Activated CD4-positive, alpha-beta T cell treated with anti-CD3 and anti-CD28 coated beads, Interleukin-2, amount 50 U/mL, for 24 hours (primary cell): ENCODE measurements at places on chromosomes 5 and 9.

- no peak for DNase-seq
Measured at GRCh38 chr5:35180046-35180445, 50.2 kb downstream of the PRLR start.

- no peak for DNase-seq
Measured at GRCh38 chr5:74546796-74547195, 93.7 kb downstream of the ENC1 start.

DNA sequence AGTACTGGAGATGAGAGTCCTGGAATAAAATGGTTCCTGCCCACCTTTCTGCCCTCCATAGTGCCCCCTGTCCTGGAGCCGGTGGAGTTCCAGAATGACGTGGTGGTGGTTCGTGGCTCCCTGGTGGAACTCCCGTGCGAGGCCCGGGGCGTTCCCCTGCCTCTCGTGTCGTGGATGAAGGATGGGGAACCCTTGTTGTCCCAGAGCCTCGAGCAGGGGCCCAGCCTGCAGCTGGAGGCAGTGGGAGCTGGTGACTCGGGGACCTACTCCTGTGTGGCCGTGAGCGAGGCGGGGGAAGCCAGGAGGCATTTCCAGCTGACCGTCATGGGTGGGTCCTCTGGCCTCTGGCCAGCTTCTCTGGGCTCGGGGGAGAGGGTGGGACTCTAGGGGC is 51.1 kb upstream of the ASS1 start:
- DNase-seq: no peak

DNA sequence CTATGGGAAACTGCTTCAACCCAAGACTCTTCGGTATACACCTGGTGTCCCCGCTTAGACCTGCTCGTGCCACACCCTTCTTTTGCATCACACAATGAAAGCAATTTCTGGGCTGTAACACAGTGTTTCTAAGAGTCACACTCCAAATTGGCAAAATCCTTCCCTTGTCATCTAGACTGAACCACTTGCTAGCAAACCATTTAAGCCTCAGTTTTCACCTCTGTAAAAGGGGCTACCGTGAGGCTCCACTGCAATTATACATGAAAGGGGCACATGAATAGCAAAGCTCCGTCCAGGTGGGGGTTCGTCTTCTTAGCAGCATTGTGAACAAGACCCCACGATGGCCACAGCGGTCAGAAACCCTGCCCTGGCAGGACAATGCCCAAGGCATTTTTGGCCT is 166.8 kb downstream of the PAX5 start:
- no peak for DNase-seq
